CD4-positive, alpha-beta T cell treated with Interleukin-15 for 4 hours (primary cell): ENCODE measurements at places on chromosomes 4 and X.

DNA sequence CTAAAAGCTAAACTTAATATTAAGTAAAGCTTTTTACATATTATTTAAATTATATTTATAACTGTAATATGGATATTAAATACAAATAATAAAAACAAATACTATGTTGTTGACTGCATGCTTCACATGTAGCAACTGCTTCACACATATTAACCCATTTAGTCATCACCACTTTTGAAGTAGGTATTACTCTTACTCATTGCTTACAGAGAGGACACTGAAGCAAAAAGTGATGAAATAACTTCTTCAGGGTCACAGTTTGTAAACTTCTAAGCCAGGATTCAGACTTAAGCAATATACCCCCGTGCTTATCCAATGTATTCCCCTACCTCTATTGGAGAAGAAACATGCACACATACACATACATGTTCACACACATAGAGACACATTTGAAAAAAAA is 166.6 kb downstream of the DKK2 start:
- no peak for DNase-seq

GRCh38 chr4:90904021-90904420 is 776.8 kb downstream of the CCSER1 start:
- no peak for DNase-seq

- no peak for DNase-seq
These were observed 59.0 kb upstream of the PPP2R3B start for GRCh38 chrX:445727-446126.

DNA sequence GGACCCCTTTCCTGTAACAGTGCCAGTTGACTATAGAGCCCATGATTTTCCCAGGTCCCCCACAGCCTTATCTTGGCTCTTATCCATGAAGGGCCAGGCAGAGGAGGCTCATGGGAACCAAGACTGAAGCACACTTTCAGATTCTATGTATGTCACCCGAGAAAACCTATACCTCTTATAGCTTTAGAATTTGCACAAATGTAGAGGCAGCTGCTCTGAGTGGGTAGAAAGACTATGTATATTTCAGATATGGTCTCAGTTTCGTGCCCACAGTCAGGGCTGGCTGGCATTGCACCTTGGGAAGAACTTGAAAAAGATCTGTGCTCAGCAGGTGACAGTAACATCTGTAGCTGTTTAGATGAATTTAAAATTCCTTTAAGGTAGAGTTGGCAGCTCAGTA is 8.3 kb upstream of the LNX1 start:
- DNase-seq = no peak

DNA sequence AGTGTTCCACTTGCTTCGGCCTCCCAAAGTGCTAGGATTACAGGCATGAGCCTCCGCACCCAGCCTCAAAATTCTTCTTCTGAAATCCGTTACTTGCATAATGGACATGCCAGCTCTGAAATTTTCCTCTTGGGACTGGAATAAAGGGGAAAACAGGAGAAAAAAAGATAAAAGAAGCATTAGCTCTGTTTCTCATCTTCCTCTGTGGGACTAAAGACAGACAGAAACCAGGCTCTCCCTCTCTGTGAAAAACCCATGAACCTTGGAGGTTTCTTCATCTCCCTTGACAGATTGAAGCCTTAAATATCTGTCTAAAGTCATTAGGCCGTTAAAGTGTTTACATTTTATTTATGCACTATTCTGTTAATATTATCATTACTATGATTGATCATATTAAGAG is 19.4 kb upstream of the PRSS12 start:
- DNase-seq = no peak

- DNase-seq = no peak
These were observed 687 bp upstream of the GRIA2 start for GRCh38 chr4:157219711-157220370.

DNA sequence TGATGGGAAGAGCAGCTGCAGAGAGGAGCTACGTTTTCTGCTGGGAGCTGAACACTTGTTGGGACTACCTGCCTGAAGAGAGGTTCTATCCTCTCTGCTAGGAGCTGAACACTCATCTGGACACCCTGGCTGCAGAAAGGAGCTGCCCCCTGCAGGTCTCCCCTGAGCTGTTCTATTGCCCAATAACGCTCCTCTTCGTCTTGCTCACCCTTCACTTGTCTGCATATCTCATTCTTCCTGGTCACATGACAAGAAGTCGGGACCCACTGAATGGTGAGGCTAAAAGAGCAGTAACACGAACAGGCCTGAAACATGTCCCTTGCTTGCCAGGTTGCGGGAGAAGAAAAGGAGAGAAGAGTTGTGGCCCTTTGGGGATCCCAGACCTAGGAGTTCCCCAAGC is 27.8 kb downstream of the NAA11 start:
- no peak for DNase-seq

GRCh38 chrX:14352511-14352910 is 176.8 kb upstream of the GLRA2 start:
- DNase-seq = no peak

- DNase-seq = no peak
These were observed 407.6 kb downstream of the TLL1 start for GRCh38 chr4:166280642-166281041.

- no peak for DNase-seq
These were observed 89.2 kb downstream of the PJA1 start for GRCh38 chrX:69076088-69076487.
